ENCODE measurements at places on chromosomes 1 and 21.

DNA sequence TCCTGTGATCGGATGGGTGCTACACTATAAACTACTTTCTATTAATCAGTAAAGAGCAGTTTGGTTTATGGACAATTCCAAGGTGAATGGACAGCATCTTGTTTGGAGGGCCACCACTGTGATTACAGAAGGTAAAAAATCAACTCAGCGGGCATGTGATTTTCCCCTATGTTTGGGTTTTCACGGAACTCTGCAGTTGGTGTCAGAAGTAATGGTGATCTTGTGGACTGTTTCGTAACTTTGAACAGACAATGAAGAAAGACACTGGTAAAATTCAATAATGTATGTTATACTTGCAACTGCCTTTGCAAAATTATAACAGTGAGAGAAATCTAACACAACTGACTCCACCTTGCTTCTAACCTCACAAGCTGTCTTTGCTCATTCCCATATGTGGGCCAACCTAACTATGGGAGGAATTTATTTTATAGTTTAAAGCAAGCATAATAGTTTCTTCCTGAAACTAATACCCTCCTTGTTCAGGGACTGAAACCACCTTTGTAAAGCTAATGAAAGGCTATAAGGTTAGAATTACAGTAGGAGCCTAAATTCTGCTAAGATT, 53.2 kb downstream of the TRIM33 start:
- DNase-seq: no peak

DNA sequence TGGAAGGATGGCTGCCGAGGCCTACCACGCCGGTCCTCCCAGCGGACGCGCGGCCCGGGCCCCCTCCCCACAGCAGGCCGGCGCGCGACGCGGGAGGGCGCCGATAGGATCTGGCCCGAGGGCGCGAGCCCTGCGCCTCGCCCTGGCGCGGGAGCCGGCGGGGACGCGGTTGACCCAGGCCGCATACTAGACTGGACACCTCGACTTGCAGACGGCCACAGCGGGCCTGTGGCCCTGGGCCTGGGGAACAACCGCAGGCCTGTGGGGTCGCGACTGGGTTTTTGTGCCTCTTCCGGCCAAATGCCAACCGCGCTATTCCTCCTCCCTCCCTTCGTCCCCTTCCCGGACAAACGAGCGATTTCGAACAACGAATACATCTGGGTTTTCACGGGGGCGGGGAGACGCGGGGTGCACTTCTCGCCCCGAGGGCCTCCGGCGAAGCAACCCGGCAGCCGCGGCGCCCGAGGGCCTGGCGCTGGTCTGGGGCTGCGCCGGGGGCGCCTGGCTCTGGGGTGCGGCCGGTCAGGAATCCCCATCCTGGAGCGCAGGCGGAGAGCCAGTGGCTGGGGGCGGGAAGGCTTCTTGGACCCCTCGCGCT, 2.4 kb downstream of the NHLH2 start:
- peak; percentile 86 for DNase-seq

- no peak for DNase-seq
These were observed 51.6 kb downstream of the ZNF644 start for GRCh38 chr1:90970208-90970607.

GRCh38 chr1:94883691-94884090, 43.2 kb downstream of the CNN3 start:
- no peak for DNase-seq

DNA sequence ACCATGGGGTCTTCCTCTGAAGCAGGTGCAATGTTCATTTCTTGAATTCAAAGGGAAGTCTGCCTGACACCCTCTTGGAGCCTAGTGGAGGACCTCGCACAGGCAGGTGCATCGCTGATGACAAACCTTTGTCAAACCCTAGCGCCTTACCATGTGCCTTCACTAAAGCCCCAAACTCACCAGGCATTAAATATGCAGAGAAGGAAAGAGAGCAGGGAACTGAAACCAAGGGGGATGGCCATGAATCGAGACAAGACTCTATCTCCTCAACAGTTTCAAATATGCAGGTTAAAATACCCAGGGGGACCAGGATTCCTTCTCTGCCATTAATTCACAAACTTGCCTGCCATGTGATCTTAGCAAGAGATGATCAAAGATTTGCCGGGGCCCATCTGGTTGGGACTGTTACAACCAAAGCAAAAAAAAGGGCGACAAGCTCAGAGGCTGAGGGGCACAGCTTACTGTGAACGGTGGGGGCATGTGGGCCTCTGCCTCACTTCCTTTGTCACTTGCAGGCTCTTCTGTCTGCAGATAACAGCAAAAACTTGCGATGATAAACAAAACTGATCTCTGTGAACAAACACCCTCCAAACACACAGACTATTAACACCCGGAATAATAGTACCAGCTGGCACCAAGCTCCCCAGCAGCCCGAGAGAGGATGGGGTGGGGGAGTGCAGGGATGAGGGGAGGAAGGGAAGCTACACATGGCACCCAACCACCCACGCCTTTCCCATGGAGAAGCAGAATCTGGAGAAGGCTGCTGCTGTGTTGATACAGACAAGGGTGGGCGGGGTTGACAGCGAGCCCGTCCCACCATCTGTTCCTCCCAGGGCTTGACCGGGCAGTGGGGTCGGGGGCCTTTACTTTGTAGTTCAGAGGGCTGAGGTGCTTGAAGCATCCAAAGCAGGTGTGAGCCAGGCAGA, 33.9 kb downstream of the TMEM63A start:
- no peak for DNase-seq

DNA sequence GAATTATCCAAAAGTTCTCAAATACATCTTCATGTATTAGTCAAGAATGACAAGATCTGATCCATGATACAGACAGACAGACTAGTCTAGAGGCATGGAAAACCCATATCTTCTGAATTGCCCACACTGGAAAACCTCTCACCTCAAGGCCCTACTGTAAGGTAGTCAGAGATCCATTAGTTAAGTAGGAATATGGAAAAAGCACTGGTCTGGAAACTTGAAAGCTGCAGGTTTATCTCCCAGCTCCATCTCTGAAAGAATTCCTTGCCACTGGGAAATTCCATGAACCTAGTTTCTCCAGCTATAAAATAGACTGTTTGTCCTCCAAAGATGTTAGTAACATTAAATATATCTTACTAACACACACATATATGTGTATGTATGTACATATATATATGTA, 169.2 kb downstream of the AKT3 start:
- DNase-seq: no peak

- no peak for DNase-seq
These were observed 1.7 kb downstream of the PKNOX1 start for GRCh38 chr21:42975886-42976608.

DNA sequence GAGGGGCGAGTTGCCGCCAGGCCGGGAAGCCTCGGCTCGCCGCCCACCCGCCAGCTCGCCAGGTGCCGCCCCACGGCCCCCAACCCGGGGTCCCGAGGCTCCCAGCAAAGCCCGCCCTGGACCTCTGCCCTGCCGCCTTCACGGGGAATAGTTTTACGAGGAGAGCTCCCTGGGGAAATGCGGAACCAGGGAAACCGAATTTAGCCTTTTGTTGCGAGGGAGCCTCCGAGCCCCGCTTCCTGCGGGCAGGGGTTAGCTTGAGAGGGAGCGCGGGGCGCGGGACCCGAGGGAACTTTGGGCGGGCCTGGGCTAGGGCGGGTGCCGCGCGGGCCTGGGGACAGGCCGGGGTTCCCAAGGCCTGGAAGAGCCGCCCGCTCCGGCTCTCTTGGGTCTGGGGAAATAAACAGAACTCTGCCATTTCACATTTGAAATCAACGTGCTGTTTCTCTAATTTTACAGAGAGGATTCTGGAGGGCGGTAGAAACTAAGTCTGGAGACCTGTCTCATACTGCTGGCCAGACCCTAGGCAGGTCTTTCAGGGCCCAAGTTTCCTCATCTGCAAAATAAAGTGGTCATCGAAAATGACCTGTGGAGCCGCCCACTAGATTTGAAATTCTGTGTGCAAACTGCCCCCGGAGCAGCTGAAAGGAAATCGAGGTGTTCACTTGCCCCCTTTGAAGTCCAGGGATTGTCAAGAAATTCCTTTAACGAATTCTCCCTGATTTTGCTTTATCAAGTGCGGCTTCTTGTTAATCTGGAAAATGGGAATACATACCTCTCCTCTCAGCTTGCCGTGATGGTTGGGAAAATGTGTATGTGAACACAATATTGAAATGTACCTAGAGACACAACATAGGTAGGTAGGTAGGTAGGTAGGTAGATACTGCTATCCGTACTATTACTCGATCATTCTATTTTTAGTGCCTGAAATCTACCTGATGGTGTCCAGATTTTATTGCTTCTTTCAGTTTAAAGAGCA, 749 bp upstream of the GLUL start:
- DNase-seq: peak; percentile 92
